ENCODE measurements at places on chromosomes 3 and 15.
A peak's percentile ranks its signal among the peaks of the same experiment; 100 is the strongest.

DNA sequence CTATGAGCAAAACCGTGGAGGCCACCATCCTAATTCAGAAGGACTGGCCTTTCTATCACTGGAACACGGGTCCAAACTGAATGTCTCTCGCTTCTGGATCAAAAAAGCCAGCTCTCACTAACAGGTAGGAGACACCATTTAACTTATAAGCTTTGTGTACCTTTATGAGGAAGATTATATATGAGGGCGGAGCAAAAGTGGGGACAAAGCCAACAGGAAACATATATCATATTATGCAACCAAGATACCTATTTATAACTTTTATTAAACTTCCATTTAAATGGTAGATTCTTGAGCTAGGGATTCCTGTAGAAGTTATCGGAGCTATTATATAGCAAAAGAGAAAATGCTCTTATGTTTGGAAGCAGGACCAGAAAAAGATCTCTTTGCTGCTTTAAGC lies 78.4 kb downstream of the IGF2BP2 start:
- no peak for DNase-seq

DNA sequence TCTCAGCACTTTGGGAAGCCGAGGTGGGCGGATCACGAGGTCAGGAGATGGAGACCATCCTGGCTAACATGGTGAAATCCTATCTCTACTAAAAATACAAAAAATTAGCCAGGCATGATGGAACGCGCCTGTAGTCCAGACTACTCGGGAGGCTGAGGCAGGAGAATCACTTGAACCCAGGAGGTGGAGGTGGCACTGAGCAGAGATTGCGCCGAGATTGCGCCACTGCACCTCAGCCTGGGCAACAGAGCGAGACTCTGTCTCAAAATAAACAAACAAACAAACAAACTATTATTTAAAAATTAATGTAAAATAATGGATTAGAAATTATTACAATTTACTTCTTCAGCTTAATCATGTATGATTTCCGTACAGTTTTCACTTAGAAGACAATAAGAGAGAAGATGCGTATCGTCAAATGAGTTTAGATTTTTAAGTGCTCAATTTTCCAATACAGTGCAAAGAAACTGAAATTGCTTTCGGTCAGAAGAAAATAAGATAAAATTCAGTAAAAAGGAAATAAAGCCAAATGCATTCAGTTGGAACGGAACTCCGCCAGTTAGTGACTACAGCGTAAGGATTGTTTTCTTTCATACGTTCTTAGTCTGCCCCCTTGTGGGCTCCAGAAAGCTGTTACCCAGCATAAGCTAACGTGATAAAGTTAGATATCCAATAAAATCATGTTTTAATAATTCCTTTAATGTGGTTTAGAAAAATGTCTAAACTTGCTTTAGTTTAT lies 24.8 kb downstream of the AADAC start:
- DNase-seq = peak; percentile 43

- DNase-seq = no peak
Observed at GRCh38 chr3:110995461-110996231, 76.0 kb upstream of the NECTIN3 start.

- DNase-seq = no peak
Observed at GRCh38 chr3:181698263-181698954, 13.3 kb upstream of the SOX2 start.

DNA sequence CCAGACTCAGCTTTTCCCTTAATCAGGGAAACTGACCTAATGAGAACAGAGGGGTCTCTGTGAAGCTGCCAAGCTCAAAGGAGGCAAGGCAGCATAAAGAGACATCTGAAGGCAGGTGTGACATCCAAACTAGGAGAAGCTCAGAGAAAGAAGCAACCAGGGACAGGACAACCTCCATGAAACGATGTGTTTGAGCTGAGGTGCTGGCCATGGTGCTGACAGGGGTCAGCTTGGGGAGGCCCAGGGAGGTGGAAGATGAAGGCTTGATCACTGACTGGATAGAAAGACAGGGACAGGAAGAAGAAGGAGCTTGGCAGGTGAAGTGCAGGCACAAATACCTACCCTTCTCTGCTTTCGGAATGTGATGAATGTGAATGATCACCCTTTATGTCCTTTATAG lies 179.5 kb upstream of the NSMCE3 start:
- peak; percentile 74 for DNase-seq
